ENCODE measurements at places on chromosomes 6 and 20.

DNA sequence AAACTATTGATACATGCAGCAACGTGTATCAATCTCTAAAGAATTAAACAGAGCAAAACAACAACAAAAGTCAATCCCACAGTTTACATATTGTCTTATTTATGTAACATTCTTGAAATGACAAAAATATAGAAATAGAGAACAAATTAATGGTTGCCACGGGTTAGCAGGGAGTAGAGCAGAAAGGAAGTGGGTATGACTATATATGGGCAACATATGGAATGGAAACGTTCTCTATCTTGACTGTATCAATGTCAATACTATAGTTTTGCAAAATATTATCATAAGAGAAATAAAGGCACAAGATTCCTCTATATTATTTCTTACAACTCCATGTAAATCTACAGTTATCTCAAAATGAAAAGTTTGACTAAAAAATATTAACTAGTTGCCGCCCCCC, 12.8 kb downstream of the AK9 start:
- no peak for DNase-seq

DNA sequence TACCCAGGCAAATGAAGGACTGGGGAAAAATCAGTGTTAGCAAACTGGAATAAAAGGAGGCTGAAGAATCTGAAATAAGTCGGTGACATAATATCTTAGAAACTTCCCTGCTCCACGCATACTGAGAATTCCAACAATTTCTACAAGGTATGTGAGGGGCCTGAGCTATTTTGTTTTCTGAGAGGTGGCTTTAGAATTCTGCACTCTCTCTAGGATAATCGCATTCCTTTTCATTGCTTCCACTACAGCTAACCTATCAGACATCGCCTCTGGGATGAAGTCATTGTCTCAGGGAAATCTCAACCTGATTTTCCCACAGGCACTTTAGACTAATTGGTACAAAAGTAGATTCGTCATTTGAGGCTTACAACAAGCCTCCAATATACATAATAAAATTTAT, 740.8 kb downstream of the PHF3 start:
- no peak for DNase-seq

- DNase-seq: no peak
These were observed 704.2 kb upstream of the MAP3K7 start for GRCh38 chr6:91291071-91291470.

DNA sequence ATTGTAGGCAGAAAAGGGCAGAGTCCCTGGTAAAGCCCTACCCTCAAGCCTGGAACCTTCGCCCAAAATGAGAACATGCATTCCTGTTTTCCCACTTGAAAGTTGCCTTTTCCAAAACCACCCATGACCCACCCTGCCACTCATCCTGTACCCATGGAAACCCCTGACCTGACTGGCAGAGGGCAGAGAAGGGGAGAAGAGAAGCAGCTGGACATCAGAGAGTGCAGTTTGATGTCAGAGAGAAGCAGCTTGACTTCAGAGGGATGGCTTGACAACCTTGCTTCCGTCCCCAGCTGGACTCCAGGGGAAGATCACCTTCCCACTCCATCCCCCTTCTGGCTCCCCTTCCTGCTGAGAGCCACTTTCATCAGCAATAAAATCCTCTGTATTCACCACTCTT, 123.6 kb upstream of the SHLD1 start:
- DNase-seq: no peak

DNA sequence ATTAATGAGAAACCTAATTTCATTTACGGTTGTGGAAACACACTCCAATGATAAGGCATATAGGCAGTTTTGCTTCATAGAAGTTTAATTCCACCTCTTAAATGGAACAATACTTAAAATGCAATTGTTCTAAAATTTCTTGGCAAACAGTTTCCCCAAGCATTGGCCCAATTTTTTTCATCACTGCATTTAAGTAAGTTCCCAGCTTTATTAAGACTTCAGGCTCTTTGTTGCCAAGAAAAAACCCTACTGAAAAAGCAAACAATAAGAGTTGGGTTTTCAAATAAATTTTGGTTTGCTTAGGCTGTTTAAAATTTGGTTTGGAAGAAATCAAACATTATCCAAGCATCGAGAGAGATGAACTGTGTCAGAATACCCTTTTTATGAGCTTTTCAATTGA, 690.9 kb upstream of the NRSN1 start:
- no peak for DNase-seq

DNA sequence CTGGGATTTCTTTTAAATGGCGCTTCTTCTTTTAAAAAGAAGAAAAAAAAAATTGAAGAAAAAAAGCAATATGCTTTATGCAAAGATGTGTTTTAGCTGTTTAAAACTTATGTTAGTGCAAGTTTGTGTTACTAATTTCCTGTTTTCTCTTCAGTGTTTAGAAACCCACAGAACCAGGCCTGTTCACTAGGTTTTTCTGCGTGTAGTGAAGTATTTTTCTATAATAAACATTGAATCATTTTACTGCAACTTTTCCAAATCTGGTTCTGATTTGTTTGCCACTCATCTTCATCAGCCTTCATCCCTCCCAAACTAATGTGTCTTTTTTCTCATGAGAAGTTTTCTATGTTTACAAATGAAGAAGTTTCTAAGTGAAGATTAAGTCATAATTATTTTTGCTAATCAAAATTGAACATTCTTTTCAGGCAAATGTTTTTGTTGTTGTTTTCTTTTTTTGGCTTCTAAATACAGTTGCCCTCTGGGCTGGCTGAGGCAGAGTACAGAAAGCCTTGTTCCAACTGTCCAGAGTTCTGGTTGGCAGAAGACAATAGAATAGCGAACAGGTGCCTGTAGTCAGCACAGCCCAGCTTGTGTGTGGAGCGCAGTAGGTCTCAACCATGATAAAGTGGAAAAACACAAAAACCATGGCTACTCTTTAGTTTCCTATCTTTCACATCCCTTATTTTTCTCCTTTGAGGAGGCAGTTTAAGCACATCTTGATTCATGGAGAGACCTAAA, 14.5 kb downstream of the ZNF76 start:
- DNase-seq: no peak

DNA sequence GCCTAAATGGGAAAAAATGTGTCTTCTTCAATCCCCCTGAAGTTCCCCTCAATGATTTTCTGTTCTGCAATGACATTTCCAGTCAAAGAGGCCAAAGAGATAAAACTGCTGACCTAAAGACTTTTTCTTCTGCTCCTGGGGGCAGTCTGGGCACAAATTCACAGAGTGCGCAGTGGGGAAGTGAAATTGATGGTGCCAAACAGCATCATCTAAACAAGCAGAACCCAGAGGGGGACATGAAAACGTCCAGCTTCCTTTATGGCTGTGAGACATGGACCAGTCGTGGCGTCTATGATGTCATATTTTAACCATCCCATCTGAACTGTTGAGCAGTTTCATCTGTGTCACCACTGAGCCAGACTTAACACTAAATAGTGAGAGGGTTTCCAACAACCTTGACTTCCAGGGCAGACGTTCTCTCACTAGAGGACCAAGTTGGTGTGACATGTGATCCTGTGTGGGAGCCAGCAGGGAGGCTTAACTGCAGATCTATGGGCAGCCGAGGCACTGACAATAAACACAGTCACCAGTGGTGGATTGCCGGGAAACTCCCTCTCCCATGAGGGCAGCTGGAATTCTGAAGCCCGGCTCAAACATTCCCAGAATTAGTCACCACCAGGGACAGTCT, 12.4 kb downstream of the SCML4 start:
- no peak for DNase-seq

GRCh38 chr6:56380476-56380875, 133.1 kb upstream of the COL21A1 start:
- DNase-seq: no peak

DNA sequence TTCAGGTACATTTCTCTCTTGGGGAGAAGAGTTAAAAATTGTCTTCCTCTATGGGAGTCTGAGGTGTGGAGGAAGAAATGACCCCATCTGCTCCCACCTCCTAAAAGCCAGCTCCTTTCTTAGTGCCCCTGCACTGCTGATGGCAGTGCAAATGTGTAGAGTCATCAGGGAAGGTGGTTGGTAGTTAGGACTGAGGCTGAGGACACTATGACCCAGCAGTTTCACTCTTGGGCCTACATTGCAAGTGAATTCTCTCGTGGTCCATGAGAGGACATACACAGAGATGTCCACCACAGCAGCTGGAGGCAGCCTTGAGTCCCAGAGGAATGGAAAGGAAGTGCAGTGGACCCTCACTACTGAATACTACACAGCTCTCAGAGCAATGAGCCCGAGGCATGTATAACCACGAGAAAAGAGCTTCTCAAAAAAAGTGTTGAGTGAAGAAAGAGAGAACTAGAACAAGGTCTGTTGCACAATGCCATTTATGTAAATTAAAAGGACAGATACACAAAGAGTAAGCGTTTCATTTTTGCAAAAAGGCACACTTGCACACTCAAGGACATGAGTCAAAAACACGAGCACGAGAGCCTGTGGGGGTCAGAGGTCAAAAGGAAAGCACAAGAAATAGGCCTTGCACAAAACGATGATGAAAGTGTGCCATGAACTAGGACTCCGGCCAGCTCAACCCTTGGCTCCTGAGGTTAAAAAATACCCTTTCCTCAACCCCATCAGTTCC, 308.2 kb upstream of the PRND start:
- DNase-seq: no peak

DNA sequence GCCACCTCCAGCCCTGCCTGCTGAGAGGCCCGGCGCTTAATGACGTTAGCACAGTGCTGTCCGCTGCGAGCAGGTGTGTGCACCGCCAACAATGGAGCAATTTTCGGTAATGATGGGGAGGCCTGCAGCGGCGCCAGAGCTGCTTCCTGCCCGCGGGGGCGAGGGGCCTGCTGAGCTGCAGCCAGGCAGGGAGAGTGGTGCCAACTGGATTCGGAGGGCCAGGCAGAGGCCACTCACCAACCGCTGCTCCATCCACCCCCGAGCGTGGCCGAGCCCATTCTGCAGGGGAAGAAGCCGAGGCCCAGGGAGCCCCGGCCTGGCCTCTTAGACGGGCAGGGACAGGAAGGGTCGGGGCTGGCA, 9.6 kb downstream of the HRH3 start:
- DNase-seq: no peak

- DNase-seq: no peak
These were observed 565.1 kb downstream of the C6orf118 start for GRCh38 chr6:164744301-164744700.

GRCh38 chr6:31422587-31422986, 19.2 kb downstream of the MICA start:
- no peak for DNase-seq

DNA sequence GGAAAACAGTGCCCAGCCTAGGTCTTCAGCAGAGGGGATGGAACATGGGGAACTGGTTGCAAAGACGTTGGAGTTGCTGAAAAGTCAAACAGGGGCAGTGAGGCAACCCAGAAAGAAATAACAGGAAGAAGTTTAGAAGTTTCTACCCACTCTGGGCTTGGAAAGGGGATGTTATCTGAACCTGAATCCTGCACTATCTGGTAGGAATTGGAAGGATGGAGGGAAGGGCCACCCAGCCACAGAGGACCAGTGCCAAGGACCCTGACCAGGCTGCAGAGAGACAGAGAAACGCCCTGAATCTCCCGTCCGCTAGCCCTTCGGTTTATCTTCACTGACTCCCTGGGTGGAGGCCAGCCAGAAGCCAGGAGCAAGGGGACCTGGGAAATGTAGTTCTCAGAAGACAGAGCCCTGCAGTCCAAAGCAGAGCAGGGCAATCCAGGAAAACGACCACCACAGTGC, 217.3 kb upstream of the RREB1 start:
- no peak for DNase-seq

DNA sequence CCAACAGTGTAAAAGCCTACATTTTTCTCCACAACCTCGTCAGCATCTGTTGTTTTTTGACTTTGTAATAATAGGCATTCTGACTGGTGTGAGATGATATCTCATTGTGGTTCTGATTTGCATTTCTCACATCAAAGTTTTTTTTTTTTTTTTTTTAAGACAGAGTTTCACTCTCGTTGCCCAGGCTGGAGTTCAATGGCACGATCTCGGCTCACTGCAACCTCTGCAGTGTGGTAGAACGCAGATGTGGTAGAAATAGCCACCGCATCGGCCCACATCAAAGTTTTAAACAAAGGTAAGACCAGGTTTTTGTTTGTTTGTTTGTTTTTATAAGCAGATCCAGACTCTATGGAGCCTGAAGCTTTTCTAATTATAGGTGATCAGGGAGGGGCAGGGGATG, 12.7 kb upstream of the PPP1R3G start:
- DNase-seq: no peak

- no peak for DNase-seq
These were observed 818 bp upstream of the TRMT11 start for GRCh38 chr6:125985522-125985921.

DNA sequence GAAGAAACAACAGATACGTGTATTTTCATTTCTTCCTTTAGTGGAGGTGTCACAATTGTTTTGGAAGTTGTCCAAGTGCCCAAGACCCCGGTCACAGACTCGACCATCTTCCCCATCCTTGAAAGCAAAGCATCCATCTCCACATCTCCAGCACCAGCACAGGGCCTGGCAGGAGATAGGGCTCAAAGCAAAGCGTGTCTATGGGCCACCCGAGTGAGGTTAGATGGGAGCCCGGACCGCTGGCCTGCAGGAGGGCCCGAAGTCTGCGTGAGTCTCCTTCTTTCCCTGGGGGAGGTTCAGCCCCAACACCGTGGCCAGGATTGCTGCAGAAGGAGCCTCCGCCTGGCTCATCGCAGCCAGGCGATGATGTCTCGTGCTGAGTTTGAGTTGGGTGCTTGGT, 83.5 kb upstream of the SULF2 start:
- DNase-seq: no peak

- DNase-seq: no peak
These were observed 311.4 kb downstream of the KIF16B start for GRCh38 chr20:16261733-16262273.

DNA sequence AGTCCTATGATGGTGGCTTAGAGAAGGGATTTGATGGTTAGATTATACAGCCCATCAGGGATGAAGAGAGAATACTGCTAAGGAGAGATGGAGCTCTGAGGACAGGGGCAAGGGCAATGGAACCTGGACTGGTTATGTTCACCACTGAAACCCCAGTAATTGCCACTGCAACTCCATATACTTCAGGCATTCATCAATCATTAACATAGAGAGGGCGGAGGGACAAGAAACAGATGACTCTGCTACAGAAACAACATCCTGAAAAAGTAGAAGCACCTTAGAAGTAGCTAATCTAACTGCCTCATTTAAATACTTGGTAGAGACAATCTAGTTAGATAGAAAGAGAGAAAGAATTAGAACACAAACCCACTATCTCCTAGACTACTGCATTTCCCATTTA, 89.8 kb downstream of the MDN1 start:
- DNase-seq: no peak

DNA sequence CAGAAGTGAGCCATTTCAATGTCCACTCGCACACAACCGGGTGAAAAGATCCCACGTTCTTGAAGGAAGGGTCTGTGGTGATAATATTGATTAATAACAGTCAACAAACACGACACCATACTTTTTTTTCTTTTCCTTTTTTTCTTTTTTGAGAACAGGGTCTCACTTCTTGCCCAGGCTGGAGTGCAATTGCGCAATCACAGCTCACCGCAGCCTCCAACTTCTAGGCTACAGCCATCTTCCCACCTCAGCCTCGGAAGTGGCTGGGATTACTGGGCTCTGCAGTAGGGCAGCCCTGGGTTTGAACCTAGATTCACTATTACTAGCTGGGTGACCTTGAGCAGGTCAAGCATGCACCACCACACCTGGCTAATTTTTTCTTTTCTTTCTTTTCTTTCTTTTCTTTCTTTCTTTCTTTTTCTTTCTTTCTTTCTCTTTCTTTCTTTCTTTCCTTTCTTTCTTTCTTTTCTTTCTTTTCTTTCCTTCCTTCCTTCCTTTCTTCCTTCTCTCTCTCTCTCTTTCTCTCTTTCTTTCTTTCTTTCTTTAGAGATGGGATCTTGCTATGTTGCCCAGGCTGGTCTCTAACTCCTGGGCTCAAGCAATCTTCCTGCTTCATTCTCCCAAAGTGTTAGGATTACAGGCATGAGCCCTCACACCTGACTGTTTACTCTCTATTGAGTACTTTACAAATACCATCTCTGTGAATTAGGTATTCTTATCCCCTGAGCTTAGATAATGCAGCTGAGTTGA, 123.9 kb downstream of the SNX5 start:
- DNase-seq: no peak

All from activated naive CD4-positive, alpha-beta T cell treated with Interleukin-2 at 50 U/mL for 16 hours (primary cell).